ENCODE measurements at places on chromosomes 16 and 17.

DNA sequence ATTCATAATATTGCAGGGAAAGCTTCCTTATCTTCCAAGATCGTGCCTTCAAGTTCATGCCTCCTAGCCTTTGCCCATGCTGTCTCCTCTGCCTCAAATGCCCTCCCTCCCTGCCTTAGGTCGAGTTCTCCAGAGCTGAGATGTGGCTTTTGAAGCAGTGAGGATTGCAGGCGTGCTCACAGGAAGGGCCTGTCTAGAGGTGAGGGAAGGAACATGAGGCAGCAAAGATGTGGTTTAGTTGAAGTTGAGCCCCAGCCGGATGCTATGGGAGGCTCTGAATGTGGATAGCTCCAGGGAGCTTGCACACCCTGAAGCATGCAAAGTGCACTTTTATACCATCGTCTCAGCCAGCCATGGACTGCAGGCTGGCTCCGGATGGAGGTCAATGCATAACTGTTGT, 754.6 kb upstream of the EEF2KMT start:
- DNase-seq, result no peak

GRCh38 chr17:67696853-67697498, 20.8 kb upstream of the NOL11 start:
- no peak for DNase-seq

DNA sequence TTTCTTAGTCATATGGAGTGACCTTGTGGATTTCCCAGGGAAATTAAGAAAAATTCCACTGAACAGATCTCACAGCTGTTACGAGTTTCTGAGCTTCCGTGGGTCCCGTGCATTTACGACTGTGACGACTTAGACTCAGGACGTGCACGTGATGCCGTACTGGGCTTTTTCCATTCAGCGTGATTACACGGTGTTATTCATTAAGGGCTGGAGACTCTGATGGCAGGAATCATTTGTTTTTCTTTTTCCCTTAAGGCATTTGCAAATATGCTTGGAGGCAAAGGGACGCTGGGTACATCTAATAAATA, 57.2 kb downstream of the TBC1D16 start:
- DNase-seq, result no peak

DNA sequence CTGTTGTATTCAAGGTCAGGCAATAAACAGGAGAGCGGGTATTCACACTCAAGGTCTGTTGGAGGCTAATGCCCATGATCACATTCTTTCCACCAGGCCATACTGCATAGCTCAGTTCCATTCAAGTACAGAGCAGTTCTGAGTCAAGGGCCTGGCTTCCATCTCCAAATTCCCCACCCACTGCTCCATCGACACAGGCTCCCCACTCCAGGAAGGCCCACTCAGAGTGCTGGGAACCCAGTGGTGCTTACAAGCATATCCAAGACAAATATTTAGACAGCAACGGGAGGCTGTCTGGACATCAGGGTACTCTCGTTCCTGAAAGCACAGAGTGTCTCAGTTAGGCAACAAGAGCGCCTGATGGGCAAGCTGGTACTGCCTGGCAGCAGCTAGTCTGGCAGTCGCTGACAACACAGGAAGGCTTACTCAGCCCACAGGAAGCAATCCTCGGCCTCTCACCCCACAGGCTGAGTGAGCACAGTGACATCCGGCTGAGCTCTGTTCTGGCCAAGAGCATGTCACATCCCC, 40.9 kb downstream of the RFFL start:
- DNase-seq, result peak; percentile 73

DNA sequence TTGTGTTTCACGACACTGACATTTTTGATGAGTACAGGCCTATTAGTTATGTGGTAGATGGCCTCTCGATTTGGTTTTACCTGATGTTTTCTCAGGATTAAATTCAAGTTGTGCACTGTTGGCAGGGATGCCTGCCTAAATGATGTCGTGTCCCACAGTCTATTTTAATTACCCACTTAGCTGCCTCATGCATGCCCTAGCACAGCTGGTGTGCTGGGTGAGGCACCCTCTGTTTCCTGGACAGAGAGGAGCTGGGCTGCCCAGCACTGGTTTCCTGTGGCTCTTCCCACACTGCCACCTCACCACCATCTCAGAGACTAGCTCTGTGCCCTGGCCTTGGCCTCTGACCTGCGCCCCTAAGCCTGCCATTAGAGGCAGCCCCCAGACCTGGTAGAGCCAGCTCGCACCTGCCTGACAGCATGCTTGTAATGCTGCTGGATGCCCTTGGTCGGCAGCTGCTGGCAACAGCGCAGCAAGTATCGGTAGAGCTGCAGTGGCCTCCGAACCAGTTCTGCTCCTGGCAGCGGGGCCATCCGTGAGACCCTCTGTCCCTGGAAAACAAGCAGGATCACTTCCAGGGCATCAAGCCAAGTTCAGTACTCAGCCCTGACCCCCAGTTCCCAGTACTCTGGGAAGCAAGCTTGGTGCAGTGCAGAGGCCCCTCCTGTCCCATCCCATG, 10.9 kb downstream of the LYRM9 start:
- no peak for DNase-seq

GRCh38 chr16:1779741-1780676, 2.4 kb downstream of the SPSB3 start:
- DNase-seq, result no peak
